ENCODE measurements at places on chromosomes 16 and 17.

GRCh38 chr16:53453928-53454327 is 19.7 kb downstream of the RBL2 start:
- peak; percentile 41 for DNase-seq

GRCh38 chr17:54339731-54340130 is 517.0 kb downstream of the KIF2B start:
- no peak for DNase-seq

DNA sequence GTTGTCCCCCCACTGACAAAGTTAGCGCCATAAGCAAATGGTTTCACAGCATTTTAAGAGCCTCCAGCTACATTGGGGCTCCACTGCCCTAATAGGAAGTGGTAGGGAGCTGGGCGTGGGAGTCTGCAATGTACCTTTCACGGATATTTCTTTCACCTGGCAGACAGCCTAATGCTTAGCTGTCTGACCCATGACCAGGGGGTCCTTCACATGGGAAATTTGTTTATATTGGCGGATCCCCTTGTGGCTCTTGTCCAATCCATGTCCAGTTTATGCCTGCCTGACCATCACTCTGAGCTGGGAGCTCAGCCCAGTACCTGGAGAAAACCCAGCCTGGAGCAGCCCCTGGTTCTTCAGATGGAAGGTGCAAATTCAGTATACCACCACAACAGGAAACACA is 145.0 kb downstream of the ZNF18 start:
- DNase-seq = no peak

DNA sequence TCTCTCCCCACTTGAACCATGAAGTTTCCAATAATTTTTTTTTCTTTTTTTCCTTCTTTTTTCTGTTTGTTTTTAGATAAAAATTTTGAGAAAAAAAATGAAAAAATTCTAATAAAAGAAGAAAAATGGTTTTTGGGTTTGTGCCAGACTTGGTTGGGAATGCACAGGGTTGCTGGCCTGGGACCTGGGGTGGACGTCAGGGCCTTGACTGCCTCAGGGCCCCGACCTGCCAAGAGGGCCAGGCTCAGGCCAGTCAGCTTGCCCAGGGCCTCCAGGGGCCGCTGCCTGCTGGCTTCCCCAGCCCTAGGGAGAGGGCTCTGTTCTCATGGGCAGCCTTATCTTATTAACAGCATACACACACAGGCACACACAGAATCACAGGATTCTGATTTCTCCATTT is 6.5 kb downstream of the TBX6 start:
- no peak for DNase-seq

DNA sequence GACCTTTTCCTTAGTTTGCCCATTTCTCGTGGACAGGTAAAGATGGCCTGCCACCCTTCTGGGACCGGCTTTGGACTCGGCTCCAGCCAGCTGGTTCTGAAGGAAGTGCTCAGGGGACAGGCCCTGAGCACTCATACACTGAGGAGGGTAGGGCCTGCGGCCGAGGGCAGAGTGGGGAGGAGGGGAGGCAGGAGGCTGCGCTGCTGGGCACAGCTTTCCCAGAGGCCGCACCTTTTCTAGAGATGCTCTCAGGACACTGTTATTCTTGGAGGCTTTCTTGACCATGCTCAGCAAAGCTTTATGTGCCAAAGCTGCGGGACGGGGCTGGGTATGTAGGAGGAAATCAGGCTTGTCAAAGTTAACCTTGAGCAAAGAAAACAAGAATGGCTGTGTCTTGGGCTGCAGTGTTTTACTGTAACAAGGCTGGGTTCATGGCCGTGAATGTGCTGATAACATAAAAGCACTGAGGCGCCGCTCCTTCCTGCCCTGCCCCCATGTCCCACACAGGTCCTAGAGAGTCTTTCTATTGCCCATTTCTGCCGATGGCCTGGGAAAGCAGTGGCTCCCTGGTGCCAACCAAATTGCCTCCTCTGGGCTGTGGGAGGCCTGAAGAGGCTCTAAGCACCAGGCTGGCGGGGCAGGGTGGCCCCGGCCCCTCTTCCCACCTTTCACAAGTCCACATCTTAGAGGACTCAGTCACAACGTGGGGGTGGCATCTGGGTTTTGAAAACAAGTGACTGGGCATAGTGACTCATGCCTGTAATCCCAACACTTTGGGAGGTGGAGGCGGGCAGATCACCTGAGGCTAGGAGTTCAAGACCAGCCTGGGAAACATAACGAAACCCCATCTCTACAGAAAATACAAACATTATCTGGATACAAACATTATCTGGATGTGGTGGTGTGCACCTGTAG is 22.3 kb upstream of the TIMP2 start:
- DNase-seq = no peak

DNA sequence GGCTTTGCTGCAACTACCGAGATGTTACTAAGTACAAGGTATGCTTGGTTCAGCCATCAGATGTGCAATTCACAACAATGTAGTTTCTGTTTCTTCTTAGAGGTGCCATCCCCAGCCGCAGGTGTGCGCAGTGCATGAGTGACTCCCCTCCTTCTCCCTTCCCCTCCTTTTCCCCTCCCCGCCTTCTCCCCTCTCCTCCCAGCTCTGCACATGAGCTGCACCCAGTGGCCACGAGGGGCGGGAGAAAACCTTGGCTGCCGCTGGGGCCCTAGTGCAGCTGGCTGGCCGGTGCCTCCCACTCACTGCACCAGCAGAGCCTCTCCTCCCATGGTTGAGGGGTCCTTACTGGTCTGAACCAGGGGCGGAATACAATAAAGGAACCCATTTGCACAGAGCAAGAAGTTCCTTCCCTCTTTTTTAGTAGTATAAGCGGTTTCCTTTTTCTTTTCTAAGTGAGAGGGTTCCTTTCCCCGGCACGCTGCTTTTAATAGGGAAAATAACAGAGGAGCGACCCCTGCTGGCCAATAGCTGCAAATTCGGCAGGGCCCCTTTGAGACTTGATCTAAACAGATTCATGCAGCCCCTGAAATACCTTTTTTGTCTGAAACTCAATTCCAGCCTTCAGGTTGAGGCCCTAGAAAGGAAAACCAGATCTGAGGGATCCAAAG is 7.8 kb upstream of the CCL15 start:
- DNase-seq = peak; percentile 8

GRCh38 chr16:2686912-2687507 is 4.7 kb downstream of the KCTD5 start:
- peak; percentile 30 for DNase-seq

- DNase-seq = peak; percentile 65
Observed at GRCh38 chr17:15981208-15981607, 18.3 kb downstream of the ZSWIM7 start.

DNA sequence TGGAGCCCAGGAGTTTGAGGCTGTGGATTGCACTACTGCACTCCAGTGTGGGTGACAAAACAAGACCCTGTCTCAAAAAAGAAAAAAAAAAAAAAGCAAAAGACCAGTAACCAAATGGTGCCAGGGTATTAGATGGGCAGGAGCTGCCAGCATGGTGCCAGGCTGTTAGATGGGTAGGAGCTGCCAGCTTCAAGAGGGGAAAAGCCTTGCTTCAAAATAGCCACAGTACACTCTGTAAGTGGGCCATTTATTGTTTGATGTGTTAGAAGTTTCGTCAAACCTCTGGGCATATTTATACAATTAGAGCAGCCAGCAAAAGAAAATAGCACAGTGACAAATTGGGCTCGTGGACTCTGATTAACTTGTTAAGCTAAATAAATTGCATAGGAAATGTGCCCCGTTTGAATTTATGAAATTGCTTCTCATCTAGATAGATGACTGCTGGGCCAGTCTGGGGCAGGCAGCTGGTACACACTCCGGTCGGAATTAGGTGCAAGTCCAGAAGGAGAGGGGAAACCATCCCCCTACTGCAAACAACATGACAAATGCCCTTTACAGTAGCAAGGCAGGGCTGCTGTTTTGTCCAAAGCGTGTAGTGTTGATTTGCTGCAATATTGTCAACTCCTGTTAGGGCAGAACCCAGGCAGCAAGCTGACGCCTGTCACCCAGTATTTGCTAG is 126.3 kb upstream of the IRX3 start:
- no peak for DNase-seq

DNA sequence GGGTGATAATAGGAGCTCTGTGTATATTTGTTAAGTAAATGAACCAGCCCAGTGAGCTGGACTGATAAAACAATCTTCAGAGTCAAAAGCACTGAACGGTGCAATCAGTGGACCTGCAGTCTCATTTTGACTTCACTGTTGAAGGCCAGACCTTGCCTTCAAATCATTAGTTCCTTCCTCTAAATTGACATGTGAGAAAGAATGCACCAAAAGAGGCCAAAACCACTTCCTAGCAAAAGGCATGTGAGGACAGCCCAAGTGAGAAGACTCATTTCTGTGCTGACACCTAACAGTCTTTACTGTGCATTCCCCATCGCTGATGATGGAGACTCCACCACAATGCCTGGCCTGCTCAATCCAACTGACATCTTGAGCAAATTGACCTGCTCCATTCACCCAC is 10.6 kb downstream of the GTF3C1 start:
- no peak for DNase-seq

- peak; percentile 95 for DNase-seq
Observed at GRCh38 chr17:42107597-42108576, 4.6 kb downstream of the DHX58 start.

DNA sequence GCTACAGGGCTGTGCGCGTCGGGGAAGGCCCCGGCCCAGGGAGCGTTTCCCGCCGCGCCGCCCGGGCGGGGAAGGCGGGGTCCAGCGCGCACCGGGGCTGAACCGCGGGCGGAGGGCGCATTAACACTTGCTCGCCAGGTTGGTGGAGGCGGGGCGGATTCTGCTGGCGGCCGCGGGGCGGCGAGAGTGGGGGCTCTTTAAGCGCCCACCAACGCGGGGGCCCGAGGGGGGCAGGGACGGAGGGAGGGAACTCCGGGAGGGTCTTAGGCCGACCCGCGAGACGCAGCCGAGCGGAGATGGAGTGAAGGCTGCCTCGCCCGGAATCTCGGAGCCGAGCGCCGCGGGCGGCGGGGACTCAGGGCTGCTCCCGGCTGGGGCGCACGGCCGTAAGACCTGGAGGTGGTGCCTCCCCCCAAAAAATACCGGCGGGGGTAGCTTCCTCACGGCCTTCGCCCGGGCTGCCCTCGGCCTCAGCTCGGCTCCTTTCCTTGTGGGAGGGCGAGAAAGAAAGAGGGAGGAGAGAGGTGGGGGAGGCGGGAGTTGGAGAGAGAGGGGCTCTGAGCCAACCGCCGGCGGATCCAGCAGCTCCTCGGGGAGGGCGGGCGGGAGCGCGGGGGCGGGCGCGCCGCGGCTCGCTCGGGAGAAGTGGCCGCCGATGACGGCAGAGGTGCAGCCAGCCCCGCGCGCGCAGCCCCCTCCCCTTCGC is 415 bp upstream of the FOXF1 start:
- peak; percentile 19 for DNase-seq

GRCh38 chr16:19672378-19672777 is 45.6 kb downstream of the KNOP1 start:
- no peak for DNase-seq

DNA sequence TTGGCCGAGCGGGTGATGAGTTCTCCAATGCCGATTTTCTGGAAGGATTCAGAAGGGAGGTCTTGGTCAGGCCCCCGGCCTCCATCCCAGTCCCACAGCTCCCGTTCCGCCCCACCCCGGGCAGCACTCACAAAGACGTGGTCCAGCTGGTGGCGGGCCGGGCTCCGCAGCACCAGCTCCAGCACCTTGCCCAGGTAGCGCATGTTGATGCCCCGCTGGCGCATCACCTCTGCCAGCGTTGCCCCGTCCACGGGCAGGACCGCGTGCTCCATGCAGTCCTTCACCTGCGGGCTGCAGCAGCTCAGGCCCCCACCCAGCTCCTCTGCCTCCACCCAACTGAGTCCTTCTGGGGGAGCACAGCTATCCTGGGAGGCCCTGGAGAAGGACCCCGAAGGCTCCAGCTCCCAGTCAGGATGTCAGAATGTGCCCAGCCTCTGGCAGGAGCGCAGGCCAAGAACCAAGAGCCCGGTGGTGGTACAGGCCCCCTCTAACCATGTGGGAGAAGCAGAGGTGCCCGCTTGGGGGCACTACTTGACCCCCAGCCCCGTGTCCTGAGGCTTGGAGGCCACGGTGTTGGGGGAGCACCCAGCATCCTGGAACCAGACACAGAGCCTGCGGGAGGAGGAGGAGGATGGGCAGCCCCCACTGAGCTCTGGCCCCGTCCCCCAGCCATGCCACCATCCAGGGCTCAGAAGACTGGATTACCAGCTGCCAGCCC is 16.2 kb downstream of the CLUH start:
- peak; percentile 2 for DNase-seq

DNA sequence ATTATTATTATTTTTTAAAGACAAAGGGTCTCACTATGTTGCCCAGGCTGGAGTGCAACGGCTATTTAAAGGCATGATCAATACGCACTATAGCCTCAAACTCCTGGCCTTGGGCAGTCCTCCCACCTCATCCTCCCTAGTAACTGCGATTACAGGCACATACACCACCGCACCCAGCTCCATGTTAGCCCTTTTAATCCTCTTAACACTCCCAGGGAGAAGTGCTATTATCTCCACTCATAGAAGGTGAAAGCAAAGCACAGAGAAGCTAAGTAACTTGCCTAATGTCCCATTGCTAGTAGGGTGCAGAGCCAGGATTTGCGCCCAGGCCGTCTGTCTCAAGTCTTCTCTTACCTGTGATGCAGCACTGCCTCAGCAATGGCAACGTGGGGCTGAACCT is 5.0 kb downstream of the HAS3 start:
- DNase-seq = no peak

DNA sequence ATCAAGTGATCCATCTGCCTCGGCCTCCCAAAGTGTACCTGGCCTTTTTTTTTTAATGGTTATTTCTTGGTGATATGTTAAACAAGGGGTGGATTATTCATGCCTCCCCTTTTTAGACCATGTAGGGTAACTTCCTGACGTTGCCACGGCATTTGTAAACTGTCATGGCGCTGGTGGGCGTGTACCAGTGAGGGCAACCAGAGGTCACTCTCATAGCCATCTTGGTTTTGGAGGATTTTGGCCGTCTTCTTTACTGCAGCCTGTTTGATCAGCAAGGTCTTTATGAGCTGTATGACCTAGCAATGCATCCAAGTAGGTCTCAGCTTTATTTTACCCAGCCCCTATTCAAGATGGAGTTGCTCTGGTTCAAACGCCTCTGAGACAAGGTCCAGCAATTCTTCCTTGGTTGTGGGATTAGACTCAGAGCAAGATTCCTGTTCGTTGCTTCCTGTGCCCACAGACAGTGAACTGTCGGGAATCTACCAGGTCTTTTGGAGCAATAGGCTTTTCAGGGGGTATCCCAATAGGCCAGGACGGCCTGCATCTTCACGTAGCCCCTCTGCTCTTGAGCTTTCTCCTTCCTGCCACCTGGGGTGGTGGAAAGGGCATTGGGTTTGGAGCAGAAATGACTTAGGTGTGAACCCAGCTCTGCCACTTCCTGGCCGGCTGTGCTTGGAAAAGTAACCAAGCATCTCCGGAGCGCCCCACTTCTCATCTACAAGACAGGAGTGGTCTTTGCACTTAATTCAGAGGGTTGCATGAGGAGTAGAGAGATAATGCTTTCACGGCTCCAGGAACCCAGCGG is 52.9 kb upstream of the SEC14L1 start:
- peak; percentile 10 for DNase-seq

DNA sequence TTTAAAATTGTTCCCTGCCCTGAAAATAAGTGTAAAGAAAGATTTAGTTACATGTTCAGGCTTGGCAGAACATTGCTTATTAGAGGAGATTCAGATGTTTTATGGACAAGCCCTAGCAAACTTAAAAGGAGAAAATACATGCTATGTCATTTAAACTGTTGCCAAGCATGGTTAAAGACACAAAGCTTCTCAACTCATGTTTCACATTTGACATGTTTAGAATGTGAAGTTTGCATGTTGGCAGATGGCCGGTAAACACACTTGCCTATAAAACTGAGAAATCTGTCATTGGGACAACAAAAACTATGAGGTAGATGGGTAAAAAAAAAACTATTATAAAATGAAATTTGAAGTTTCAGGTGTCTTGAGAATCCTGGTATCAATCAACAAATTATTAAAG is 5.8 kb downstream of the KRTAP29-1 start:
- DNase-seq = no peak

All from activated naive CD4-positive, alpha-beta T cell treated with anti-CD3 and anti-CD28 coated beads for 36 hours (primary cell).